ENCODE measurements at places on chromosomes 7 and 10.

DNA sequence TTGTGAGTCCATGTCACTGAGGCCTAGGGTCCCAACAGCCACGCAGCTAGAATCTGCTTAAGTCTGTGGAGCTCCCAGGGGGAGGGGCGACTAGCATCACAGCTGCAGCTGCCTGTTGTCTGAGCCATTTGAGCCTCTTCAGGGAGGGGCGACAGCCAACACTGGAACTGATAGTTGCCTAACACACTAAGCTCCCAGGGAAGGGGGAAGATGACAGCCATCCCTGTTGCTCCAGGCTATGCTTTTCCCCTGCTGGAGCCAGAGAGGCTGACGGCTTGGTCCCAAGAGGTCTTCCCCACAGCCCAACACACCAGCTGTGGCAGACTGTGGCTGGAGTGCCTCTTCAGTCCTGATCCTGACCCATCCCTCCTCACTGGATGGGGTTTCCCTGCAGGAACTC is 817.5 kb downstream of the NXPH1 start:
- no peak for DNase-seq

DNA sequence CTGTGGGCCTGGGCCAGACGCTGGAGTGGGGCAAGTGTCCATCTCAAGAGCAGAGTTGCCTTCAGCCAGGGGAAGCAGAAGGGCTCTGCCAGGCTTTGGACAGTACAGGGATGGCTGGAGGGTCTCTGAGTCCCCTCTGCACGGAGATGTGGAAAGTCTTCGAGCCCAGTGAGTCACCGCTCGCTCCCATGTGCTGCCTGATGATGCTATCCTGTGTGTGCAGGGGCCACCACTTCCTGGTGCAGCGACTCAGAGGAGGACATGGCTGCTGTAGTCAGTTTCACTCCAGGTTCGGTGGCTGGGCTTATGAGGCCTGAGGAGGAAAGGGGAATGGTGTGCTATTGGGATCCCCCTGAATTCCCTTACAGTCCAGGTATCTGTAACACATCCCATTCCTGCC is 6.0 kb downstream of the ADCYAP1R1 start:
- DNase-seq, result no peak

DNA sequence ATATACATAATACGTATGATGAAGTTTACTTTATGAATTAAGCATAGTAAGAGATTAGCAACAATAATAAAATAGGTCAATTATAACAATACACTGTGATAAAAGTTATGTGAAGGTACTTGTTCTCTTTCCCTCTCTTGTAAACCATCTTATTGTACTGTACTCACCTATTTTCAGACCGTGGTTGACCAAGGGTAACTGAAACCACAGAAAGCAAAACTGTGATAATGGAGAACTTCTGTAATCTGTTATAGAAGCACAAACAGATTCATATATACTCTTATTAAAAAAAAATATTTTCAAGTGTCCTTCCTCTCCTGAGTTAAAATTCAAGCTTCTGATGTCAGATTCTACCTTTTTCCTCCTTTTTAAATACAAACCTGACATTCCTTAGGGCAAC is 1247.8 kb upstream of the SORCS1 start:
- no peak for DNase-seq

GRCh38 chr7:42702647-42703046 is 209.2 kb downstream of the C7orf25 start:
- no peak for DNase-seq

DNA sequence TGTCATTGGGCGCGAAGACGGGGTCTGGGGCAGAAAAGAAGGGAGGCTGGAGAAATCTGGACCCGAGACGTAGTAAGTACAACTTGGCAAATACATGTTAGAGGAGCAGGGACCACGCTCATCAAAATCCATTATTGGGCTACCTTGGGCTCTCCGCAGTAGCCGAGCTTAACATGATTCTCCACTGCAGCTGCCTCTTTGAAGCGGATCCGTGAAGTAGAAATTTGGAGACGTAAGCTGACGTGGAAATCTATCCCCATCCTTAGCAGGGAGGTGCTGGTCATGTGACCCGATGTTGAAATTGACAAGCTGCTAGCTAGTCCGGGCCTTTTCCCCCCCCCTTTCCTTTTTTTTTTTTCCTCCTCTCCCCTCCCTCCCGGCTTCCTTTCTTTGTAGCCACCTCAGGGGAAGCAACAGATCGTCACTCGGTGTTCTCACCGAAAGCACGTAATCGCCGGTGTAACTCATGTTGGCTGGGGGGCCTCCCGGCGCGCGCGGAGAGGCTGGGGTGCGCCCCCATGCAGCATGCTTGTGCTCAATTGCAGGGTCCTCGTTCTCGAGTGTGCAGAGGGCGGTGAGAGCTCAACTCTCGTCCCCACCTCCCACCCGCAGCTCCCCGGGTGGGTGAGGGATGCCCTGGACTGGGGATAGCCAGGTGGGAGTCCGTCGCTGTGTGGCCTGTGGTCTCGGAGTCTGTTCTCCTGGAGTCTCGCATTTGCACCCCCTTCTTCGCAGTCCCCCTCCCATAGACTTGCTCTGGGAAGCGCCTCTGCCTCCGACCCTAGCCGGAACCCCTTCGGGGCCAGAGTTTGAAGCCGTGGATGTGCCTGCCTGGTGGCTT is at the start of gene HOXA11:
HOXA11 (minus strand) TSS at position 220 of the 841 bp plus-strand sequence; CDS start at position 132, 88 bp downstream.
- no peak for DNase-seq

DNA sequence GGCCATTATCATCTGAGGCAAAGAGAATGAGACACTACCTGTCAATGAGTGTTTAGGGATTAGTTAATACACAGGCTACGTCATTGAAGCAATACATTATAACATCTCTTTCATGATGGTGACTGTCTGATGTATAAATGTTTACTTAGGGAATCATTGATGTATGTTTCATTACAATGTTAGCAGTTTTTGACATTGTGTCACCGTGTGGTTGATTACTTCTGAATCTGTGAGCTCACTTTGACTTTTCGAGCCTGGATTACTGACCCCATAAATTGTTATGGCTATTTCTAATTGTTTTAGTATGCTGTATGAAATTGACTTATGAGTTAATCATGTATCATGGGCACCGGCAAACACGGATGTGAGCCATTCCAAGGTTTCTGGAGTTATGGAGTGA is 494.0 kb downstream of the MAGI2 start:
- DNase-seq, result no peak

DNA sequence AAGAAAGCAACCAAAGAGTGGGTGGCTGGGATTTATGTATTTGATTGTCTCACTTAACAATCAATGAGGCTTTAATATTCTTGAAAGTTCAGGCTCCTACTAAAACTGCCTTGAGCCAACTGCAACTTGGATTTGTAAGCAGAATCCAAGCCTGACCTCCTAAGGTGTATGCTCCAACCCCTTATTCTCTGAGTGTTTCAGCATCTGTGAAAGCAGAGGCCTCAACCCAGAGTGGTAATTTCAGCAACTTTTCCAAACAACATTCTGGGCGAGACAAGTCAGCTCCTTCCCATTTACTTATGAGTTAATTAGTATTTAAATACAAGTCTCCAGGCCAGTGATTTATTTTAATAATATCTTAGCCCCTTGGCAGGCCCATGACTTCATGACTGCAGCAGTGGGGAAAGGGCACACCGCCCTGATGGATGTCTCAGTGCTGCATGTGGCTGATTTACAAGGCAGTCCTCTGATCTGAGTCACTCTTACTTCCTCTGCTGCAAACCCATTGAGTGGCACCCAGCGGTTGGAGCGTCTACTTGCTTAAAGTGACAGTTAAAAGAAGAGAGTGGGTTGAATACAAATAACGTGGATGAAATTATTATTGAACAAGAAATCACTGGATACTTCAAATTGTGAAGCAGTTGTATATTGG is 209.1 kb downstream of the TRIL start:
- no peak for DNase-seq

GRCh38 chr10:6486309-6486708 is 93.8 kb downstream of the PRKCQ start:
- DNase-seq, result no peak

- DNase-seq, result no peak
These were observed 49.2 kb upstream of the SFMBT2 start for GRCh38 chr10:7460006-7460405.

DNA sequence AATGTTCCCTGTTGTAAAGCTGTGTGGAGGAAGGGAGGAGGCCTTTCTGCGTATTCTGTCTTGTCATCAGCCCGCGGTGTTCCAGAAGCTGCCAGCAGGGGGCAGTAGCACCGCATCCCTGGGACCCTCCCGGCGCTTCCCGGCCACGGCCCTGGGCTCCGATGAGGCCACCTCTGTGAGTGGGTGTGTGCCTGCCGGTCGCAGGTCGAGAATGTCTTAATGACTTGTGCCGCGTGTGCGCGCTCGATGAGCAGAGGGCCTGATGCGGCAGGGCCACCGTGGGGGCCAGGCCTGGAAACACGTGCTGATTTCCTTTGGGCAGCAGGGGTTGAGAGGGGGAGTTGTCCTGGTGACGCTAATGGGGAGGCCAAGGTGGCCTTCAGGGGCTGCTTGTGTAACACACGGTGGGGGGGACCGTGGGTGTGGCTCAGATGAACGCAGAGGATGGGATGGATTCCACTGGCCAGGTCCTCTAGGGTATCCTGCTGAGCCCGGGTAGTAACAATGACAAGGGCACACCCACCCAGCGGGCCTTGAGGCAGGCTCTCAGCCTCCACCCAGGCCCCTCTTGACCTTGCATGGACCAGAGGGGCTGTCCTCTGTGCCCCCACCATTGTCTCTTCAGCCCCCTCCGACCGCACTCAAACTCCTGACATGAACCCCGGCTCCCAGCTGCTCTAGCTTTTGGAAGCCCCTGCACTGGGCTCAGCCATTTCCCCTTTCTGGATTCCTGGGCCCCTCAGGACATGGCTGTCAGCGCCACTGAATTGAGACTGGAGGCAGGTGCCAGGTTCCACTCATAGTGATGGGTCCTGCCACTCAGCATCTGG is 135.9 kb upstream of the PODXL start:
- peak; percentile 79 for DNase-seq

- DNase-seq, result no peak
These were observed 3.0 kb upstream of the HOXA7 start for GRCh38 chr7:27159266-27160144.

DNA sequence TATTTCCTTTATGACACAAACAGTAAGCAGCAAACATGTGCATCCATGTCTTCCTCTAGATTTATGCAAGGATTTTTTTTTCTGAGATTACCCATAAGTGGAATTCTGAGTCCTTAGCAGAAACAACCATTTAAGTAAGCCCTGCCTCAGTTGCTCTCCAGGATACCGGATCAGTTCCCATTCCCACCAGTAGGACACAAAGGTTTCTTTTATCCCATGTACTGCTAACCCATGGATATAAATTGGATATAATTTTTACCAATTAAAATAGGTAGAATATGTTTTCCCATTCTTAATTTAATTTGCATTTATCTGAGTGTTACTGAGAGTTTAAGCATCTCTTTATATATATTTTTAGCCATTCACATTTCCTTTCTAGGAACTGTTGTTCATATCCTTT is 280.9 kb downstream of the FGFR2 start:
- DNase-seq, result no peak

GRCh38 chr7:11702938-11703337 is 129.1 kb downstream of the THSD7A start:
- DNase-seq, result no peak

DNA sequence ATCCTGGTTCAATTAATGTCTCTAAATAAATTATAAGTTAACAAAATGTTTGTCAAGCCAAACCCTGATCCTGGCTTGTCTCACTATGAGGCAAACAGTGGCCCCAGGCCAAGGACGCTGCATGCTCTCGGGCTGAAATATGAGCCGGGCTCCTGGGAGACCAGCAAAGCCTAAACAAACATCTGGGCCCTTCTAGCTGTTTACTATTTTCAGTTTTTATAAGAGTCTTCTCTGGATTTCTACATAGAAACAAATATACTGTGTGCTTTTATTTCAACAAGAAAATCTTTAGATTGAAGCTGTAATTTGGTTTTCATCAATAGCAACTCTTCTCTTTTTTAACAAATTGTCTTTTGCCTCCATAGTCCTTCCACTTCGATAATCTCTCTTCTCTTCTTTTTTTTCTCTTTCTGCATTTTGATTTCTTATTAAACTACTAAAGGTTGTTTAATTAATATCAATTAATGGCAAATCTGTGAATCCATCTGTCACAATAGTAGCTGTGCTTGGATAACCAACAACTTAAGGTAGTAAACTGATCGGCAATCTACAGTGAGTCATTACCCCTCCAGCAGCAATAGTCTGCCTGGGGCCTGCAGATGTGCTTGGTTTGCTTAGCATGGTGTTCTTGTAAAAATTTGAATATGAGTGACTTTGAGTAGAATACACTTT is 83.3 kb upstream of the DNAJC1 start:
- no peak for DNase-seq

DNA sequence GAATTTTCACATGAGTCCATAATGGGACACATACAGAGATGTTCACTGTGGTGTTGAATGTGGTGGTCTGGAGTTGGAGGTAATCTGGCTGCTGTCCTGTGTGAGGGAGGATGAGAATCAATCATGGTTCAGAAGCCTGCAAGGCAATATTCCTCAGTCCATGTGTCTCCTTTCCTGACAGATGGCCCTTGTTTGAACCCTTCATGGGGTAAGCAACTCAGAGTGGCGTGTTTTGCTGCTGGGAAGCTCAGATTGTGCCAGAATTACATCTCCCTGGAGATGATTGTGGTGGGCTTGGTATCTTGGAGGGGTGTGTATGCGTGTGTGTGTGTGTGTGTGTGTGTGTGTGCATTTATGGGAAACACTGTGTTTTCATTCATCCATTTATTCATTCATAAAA is 44.5 kb upstream of the COMTD1 start:
- DNase-seq, result no peak

GRCh38 chr7:1058821-1059199 is 14.5 kb downstream of the GPR146 start:
- DNase-seq, result no peak

DNA sequence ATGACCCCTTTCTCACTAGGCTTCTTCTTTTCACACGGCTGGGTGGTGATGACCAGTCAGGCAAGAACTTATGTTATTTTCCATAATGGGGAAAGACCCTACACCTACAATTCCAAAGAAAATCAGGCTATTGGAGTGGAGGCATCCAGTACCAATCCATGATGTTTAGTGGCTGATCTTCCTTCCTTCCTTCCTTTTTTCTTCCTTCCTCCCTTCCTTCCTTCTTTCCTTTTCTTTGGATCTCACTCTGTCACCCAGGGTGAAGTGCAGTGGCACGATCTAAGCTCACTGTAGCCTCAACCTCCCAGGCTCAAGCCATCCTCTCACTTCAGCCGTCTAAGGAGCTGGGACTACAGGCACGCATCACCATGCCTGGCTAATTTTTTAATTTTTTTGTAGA is 2.5 kb downstream of the RGS10 start:
- DNase-seq, result no peak

Measured in stimulated activated effector memory CD8-positive, alpha-beta T cell treated with anti-CD3 and anti-CD28 coated beads, Interleukin-12 subunit alpha, Interleukin-12 subunit beta, amount 100 ng/mL, for 72 hours (primary cell).